ENCODE measurements at places on chromosomes 11 and 22.

GRCh38 chr11:31797190-31798056, 13.7 kb downstream of the PAX6 start:
- DNase-seq = no peak

DNA sequence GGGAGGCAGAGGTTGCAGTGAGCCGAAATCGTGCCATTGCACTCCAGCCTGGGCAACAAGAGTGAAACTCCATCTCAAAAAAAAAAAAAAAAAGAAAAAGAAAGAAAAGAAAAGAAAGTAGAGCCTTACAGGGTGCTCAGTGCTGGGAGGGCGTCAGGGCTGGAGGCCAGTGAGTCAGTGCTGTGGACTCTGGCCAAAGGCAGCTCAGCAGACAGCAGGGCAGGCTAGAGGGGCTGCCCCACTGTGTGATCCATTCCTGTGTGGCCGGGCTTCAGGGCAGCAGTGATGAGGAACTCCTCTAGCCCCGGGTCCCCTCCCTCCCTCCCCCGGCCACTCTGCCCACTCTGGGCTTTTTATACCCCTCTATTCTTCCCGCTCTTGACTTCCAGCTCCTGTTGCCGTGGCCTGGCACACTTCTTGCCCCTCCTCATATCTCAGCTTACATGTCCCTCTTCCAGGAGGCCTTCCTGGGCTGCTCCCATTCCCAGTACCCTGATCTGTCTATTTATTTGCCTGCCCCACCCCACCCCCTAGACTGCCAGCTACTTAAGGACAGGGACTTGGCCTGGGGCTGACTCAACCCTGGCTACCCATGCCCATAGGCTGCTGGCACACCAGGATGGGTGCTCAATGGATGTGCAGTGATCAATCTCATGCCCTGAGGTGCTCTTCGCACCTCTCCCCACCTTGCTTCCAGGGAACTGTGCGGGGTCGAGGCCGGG, 10.1 kb downstream of the SYT12 start:
- DNase-seq = no peak

DNA sequence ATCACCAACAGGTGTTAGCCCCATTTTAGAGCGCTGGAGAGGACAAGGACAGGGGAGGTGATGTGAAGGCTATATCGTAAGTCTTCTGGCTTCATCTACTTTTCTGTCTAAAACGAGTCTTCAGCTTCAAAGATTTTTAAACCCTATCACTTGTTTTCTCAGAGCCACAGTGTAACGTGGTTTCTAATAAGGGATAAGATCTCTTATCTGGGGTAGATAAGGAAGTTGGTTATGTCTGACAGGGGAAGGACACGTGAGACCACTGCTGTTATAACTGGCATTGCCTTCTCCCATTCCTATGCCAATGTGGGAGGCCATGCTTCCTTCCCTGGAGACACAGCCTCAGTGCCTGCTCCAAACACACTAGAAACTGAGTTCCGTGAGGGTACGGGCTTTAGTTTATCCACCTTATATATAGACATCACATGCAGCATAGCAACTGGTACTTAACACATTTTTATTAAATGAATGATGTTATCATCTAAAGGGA, 39.3 kb downstream of the LARGE2 start:
- DNase-seq = no peak

DNA sequence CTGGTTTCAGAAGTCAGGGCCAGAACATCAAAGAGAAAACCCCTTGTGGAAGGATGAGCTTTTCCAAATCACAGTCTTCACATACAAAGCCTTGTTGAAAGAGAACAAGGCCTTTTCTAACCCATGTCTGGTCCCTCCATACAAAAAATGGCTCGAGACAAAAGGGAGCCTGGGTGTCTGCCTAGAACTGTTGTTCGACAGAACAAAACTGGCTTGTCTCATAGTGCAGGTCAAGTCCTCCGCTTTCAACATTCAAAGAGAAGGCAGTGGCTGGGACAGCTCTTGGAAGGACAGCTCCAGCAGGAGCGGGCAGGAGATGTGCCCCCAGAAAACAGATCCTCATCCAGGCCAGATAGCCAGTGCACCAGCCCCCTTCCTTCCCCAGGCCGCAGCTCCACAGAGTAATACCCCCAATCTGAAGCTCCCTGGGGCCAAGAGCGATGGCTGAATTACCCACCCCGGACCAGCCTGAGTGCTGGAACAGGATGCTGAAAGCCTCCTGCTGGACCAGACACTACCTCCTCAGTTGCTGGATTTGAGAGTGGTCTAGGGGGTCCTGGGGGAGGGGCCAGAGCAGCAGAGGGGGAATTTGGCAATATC, 27.6 kb downstream of the USH1C start:
- no peak for DNase-seq

- DNase-seq = no peak
These were observed 35.7 kb upstream of the TLCD5 start for GRCh38 chr11:120289426-120289825.

DNA sequence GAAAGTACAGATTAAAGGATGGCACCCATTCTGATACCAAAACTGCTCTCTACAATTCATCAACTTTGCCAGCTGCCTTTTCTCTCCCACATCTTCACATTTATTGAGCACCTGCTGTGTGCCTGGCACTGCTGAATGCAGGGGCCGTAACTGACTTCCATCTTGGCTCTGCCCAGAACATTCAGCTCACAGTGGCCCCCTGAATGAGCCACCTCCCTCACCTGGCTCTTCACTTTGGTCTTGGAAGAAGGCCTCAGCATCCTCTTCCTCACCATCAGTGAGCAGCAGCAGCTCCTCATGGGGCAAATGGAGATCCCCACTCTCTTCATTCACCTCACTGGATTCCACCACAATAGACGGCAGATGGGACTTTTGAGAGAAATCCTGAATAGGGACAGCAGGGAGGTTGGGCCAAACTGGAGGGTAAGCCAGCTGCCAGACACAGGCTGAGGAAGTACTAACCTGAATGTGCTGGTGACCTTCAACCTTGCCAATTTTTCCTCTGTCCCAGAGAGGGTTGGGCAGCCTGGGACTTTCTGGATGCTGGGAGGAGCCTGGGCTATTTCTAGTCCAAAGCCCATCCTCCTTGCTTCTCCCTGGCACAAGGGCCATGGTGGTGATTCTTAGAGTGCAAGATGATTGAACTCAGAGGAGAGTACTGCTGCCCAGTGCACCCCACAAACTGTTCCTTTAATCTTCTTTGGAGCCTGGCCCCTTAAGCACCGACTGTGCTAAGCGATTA, 1.9 kb upstream of the UQCC3 start:
- no peak for DNase-seq

GRCh38 chr11:77400271-77400670, 73.6 kb downstream of the PAK1 start:
- DNase-seq = no peak

DNA sequence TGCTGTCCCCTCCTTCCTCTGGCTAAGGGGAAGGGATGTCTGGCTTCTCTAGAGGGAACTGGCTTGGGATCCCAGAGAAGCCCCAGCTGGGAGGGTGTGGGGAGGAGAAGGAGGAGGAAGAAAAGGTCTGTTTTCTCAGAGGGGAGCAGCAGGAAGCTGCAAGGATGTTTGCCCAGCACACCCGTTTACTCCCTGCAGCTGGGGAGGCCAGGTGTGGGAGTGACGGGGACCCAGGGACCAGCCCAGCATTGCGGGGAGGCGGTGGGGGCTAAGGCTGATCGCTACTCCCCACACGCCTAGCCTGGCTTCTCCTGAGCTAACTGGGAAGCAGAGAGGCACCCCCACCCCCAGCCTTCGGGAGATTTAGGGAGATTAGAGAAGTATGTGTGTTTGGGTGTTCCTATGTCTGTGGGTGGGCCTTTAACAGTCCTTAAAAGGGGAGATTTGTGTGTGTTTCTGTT, 3.9 kb downstream of the CREB3L1 start:
- DNase-seq = no peak
